ENCODE measurements at places on chromosomes 16 and 17.

GRCh38 chr17:81310949-81311550 lies 15.9 kb upstream of the SLC38A10 start:
- no peak for DNase-seq

GRCh38 chr16:11072420-11073153 lies 128.2 kb downstream of the CLEC16A start:
- no peak for DNase-seq

DNA sequence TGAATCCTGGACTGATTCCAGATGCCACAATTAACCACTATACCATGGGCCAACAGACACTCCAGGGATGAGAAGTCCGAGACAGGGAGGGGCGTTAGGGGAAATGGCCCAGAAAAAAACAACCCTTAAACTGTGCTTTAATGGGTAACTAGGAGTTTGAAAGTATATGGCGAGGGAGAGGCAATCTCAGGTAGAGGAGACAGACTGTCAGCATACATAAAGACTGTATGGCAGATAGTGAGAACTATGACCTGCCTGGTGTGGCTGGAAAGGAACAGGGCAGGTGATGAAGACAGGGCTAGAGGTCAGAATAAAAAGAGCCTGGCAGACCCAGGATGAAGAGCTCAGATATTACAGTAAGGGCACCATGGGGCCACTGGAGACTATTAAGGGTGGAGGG lies 8.1 kb downstream of the ZZEF1 start:
- no peak for DNase-seq

DNA sequence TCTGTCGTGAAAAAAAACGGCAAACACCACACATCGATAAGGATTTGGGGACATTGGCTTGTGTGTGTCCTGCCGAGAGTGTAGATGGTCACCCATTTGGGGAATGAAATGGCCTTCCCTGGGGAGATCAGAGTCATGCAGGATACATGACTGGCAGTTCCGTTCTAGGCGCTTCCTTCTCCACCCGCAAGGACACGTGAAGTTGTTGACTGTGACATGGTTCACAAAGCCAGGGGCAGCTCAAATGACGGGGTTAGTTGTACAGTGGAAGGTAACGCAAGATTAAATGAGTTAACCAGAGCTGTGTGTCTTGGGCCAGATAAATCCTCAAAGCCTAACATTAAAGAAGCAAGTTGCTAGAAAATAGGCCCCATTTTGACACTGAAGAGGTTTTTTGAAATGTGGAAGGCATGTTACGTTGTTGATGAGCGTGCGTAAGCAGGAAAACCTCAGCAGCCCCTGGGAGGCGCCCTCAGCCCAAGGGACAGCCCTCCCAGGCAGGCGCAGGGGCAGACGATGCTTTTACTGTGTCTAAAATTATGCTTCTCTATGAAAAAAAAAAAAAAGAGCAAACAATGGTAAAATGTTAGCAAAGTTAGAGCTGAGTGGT lies 35.9 kb upstream of the CHMP6 start:
- DNase-seq = no peak

DNA sequence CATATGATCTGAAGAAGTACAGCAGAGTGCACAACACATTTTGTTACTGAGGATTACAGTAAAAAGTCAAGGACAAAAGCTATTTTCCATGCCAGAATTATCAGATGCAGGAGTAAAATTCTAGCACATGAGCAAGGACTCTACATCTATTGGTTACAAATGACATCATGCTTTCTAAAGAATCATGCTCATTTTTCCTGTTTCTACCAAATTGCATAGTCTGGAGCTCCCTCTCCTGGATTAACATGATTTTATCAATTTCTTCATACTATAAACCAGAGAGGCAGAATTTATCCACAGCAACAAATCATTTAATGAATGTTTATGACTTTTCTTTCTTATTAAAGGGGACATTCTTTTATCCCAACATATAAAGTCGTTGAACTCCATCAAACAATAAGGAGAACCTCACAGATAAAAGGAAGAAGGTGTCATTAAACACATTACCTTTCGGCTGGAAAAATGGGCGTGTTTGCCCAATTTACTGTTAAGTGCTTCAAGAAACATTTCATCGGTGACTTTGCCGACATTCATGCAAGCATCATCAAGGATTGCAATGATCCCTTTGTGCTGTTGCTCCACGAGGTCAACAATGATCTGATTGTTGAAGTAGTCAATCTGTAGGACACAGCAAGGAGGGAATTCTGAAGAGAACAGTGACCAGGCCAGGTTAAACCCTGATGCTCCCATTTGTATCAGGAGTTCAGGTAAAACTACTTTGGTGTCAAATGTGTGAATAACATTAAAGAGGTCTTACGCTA lies 121.7 kb downstream of the MYO1D start:
- no peak for DNase-seq

DNA sequence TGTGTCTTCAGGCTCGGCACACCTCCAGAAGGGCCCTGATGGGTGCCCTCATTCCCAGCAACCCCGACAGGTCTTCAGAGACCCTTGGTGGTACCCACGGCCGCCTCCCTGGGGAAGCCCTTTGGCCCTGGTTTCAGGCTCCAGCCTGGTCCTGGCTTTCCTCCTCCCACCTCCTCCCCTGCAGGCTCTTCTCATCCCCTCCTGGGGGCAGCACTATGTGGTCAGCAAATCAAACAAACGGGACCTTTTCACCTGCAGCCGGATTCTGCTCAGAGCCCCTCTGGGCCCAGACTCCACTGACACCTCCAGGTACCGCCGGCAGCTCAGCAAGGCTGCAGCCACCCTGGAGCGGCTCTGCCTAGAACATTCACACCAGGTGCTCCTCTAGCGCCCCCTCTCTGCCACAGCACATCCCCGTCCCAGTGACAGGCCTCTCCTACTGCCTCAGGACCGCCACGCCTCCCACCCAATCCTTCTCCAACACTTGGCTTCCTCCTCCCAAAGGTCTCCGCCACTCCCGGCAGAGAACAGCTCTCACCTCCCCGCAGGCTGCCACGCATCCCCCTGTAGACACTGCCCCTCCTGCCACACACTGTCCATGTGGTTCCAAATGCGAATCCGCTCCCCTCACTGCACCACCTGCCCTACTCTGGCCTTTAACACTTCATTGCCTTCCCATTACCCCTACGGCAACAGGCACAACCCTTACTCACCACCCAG lies 12.0 kb downstream of the CORO7 start:
- DNase-seq = no peak

DNA sequence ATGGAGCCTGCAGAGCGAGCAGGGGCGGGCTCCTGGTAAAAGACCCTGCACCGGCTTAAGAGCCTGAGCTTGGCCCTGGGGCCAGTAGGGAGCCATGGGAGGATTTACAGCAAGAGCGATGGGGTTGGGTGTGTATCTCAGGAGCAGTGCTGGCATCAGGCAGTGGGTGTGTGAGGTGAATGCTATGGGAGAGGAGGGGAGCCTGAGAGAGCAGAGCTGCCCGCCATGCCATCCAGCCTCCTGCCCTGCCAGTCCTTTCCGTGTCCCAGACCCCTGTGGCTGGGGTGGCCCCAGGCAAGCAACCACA lies 23.3 kb downstream of the FAM83G start:
- no peak for DNase-seq

- no peak for DNase-seq
Observed at GRCh38 chr17:19449656-19450055, 38.6 kb downstream of the RNF112 start.

DNA sequence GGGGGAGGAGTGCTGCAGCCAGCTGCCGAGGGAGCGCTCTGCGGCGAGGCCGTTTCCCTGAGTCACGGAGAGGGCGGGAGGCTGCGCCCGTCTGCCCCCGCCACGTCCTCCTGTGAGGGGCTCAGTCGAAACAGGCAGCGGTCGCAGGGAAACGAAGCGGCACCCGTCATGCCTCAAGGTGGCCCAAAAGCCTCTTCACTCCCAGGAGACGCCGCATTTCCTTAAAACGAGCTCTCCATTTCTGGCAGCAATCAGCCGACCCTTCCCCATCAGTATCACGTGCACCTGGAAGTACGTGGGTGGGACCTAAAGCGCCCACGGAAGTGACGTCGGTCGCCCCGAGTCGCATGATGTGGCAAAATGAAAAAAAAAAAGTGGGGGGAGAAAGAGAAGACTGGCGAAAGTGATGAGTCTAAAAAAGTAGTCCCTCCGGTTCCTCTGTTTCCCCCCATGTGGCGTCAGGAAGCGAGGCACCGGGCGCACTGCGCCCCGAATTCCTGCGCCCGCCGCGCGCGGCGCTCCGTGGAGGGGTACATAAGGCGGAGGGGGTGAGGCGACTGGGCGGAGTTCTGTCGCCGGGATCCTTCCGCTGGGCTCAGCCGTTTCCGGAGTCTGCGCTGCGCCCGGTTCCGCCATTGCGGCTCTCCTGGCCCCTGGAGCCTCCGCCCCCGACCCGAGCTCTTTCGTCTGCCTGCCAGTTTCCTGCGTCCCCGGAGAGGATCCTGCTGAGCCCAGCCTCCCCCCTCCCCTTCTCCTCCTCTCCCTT lies at the start of gene CLTC:
CLTC (plus strand) TSS at position 598 of the 766 bp plus-strand sequence. CDS start 237 bp downstream, outside the sequence.
- peak; percentile 55 for DNase-seq

GRCh38 chr17:9434642-9435057 lies 141.0 kb downstream of the STX8 start:
- no peak for DNase-seq

- DNase-seq = no peak
Observed at GRCh38 chr17:33798308-33798707, 456.8 kb upstream of the CCL2 start.

DNA sequence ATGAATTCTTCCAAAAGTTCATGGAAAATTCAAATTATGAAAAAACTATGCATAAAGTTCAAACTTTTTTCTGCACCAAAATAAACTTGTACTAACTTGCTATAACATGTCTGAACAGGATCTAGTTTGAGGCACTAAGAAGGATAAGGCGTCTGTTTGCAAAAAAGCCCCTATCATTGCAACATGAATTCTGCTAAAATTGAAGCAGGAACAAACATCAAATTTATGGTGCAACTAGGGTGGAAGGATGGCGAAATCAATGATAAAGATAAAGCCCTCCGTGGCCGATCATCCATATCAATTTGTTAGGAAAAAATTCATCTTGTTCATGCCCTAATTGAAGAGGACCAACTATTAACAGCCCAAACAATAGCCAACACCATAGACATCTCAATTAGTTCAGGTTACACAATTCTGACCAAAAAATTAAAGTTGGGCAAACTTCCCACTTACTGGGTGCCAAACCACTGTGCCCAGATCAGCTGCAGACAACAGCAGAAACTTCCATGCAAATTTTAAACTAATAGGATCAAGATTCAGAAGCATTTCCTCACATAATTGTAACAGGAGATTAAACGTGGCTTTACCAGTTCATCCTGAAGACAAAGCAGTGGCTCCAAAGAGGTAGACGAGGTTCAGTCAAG lies 12.9 kb downstream of the IL21R start:
- DNase-seq = no peak

GRCh38 chr17:68733241-68734176 lies 132.3 kb upstream of the FAM20A start:
- DNase-seq = no peak

DNA sequence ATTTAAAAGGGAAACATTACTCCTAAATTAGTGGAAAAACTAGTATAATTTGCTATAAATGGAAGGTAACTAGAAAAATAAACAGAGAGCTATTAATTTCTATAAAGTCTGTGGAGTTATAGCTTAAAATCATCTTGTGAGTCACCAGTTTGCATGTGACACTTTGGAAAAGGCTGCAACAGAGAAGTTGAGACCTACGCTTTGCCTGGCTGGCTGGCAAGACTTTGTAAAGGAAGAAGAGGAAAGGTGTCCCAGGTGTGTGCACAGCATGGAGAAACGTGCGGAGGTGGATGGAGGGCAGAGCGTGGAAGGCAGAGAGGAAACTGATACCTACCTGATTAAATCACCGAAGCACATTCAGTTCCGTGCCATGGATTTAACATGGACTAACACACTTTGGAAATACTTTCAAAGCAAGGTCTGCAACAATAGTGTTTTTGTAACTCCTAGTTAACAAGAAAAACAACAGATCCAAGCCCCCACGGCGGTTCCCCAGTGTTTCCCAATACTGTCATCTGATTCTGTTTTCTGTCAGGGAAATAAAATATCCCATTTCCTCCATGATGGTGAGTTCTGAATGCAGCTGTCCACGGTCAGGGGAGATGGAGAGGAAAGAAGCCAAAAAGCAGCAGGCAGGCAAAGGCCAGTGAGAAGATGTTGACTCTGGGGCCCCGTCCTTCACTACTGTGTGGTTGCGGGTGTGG lies 134.8 kb downstream of the XYLT1 start:
- DNase-seq = no peak
